Upper lobe of left lung (tissue), 6 donors: ENCODE measurements at places on chromosomes 11 and 22. TPM values are rescaled to one million over a fixed set of nuclear protein-coding genes. Genes with fewer than 3 reads are reported as not detected.
A peak's percentile ranks its signal among the peaks of the same experiment; 100 is the strongest.

DNA sequence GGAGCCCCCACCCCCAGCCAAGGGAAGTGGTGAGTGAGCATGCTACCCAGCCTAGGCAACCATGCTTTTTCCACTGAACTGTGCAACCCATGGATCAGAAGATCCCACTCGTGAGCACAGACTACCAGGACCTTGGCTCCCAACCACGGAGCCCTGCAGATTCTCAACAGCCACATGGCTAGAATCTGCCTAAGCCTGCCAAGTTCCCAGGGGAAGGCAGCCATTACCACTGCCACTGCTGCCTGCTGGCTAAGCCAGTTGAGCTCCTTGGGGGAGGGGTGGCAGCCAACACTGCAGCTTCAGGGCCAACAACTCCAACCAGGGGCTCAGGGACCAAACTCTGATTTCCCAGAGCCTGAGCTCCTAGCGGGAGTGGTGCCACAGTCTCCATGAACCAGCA is 195.8 kb downstream of the DLG2 start:
- DNase-seq: no peak
- no peaks in the 10 kb centered on the region for H3K36me3 ChIP-seq
- no peak overlapping the region for H3K27ac ChIP-seq
- H3K4me1 ChIP-seq: no peaks in the 10 kb centered on the region

GRCh38 chr11:12192794-12193514 is 82.6 kb downstream of the MICAL2 start:
- DNase-seq: no peak
- no peaks in the 10 kb centered on the region for H3K27me3 ChIP-seq
- H3K4me1 ChIP-seq: no peaks in the 10 kb centered on the region

- H3K4me1 ChIP-seq: no peaks in the 10 kb centered on the region
- H3K36me3 ChIP-seq: peaks cover 5% of the 10 kb centered on the region
- DNase-seq: no peak
- no peaks in the 10 kb centered on the region for H3K27me3 ChIP-seq
- H3K4me3 ChIP-seq: no peak overlapping the region
Measured at GRCh38 chr22:20408891-20409290, 14.9 kb downstream of the ZNF74 start.

DNA sequence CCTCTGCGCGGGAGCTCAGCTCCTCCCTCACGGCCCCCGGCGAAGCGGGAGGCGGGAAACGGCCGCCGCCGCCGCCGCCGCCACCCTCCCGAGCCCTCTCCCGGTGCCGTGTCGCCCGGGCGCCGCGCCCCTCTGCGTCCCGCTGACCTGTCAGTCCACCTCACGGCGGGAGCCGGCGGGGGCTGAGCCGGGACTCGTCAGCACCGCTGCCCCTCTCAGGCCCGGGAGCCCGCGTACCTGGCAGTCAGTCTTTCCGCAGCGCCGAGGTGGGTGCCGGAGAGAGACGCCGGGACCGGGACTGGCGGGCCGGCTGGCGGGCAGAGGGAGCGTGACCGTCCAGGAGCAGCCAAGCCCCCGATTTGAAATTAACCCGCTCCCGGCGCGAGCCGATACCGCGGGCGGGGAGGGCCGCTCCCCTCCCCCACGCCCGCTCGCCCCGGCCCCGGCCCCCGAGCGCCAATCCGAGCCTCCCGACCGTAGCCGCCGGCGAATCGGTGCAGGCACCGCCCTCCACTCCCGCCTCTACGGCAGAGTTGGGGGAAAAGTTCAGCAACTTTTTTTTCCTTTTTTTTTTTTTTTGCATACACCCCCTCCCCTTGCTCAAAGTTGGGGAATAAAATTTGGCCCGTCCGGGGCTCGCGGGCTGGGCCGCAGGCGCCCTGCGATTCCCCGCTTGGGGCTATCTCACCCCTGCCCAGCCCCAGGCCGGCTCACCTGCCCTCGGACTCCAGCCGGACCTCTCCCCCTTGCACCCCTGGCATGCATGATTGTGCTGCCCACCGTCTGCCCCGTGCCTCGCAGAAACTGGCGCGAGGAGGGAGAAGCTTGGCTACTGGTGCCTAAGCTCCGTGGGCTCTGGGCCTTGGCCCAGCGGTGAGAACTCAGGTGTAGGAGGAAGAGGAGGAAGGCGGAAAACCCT is 774 bp upstream of the E2F8 start:
- H3K4me3 ChIP-seq: peak overlapping the region; percentile 74
- H3K27ac ChIP-seq: no peak overlapping the region
- H3K36me3 ChIP-seq: no peaks in the 10 kb centered on the region
- H3K27me3 ChIP-seq: peaks cover 19% of the 10 kb centered on the region

DNA sequence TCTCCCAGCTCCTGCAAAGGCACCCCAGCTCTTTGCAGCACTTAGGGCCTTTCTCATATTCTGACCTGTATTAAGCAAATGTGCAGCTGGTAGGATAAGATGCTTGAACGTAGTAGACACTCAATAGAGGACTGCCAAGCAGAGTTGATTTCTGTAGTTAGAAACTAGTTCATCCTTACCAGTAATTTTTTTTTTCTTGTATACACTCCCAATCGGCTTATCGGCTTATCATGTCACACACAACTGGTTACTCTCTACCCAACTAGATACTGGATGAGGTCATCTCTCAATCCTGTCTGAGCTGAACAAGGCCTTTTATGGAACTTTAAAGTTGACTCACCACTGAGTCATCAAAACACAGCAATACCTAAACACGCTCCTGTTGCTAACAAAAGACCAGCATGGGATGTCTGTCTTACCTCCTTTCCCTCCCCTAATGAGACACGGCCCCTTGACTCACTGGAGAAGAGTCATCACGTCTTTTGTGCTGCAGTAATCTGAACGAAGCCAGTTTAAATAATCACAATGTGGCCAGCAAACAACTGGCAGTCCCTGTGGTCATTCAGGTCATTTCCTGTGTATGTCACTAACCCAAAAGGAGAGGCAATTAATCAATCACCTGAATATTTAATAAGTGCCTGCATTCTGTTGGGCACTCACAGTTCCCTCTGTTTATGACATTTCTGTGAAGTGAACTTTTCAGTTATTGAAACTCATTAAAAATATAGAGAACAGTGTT is 7.5 kb upstream of the WEE1 start:
- peaks cover 30% of the 10 kb centered on the region for H3K4me1 ChIP-seq
- H3K36me3 ChIP-seq: no peaks in the 10 kb centered on the region
- no peak for DNase-seq

Gene MYO7A
- total RNA-seq: 2.4 TPM

- peak overlapping the region; percentile 85 for H3K27ac ChIP-seq
- no peaks in the 10 kb centered on the region for H3K27me3 ChIP-seq
- peak; percentile 67 for DNase-seq
- no peaks in the 10 kb centered on the region for H3K36me3 ChIP-seq
- peaks cover 45% of the 10 kb centered on the region for H3K4me1 ChIP-seq
- peak overlapping the region; percentile 43 for H3K4me3 ChIP-seq
Measured at GRCh38 chr11:46338988-46339666, 8.1 kb upstream of the DGKZ start.

Gene CCDC87
- 4.2 TPM for total RNA-seq

DNA sequence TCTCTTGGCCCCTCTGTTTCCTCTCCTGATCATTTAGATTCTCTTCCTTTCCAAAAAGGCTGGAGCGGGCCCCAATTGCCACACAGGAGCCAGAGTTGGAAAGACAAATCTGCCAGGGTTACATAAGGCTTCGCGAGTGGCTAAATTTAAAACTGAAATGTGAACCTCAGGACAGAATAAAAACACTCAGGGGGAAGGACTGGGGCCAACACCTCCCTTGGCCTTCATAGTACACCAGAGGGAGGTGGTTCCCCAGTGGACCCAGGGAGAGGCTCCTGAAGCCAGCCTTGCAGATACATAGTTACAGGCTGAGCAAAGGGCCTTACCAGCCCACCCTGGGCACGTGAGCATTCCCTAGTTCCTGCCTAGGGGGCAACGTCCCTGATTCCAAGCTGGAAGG is 150.1 kb downstream of the MN1 start:
- H3K27me3 ChIP-seq: no peaks in the 10 kb centered on the region
- no peaks in the 10 kb centered on the region for H3K4me1 ChIP-seq
- no peak overlapping the region for H3K4me3 ChIP-seq
- no peak for DNase-seq
- no peaks in the 10 kb centered on the region for H3K36me3 ChIP-seq

Gene OR56A1
- total RNA-seq: not detected

GRCh38 chr11:92707173-92707619 is 262.3 kb upstream of the MTNR1B start:
- H3K27me3 ChIP-seq: no peaks in the 10 kb centered on the region
- H3K4me1 ChIP-seq: peaks cover 5% of the 10 kb centered on the region
- no peaks in the 10 kb centered on the region for H3K36me3 ChIP-seq
- H3K4me3 ChIP-seq: no peak overlapping the region

- DNase-seq: no peak
- no peaks in the 10 kb centered on the region for H3K36me3 ChIP-seq
- no peak overlapping the region for H3K4me3 ChIP-seq
Measured at GRCh38 chr11:1425439-1425838, 35.7 kb downstream of the BRSK2 start.

DNA sequence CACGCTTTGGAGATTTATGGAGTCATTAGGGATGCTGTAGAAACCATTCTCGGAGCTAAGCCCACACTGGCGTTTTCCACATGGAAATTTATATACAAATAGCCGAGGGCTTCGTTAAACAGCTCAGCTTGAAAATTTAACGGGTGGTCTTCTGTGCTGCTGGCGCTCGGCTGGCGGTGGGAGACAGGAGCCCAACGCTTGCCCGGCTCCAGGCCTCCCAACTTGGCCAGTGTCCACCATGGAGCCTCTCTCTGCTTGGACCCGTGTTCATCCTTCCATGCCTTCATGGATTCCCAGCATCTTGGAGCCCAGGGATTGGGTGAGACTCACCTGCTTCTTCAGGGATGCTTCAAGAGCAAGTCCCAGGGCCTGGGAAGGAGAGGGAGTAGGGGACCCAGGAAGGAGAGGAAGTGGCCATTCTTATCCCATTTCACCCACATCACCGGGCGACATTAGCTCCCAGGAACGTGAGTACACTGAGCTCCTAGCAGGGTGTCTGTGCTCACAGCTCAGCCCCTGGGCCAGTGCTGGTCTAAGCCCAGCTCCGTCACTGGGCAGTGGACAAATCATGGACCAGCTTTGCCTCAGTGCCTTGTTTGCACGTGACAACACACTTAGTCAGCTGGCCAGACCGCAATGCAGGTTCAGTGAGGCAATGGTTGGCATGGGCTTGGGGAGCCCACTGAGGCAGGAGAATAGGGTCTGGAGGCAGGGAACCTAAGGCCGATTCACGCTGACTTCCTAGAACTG is 944.3 kb downstream of the BRD1 start:
- no peak overlapping the region for H3K4me3 ChIP-seq
- no peaks in the 10 kb centered on the region for H3K4me1 ChIP-seq
- H3K27me3 ChIP-seq: no peaks in the 10 kb centered on the region
- no peak overlapping the region for H3K27ac ChIP-seq
- DNase-seq: peak; percentile 33

DNA sequence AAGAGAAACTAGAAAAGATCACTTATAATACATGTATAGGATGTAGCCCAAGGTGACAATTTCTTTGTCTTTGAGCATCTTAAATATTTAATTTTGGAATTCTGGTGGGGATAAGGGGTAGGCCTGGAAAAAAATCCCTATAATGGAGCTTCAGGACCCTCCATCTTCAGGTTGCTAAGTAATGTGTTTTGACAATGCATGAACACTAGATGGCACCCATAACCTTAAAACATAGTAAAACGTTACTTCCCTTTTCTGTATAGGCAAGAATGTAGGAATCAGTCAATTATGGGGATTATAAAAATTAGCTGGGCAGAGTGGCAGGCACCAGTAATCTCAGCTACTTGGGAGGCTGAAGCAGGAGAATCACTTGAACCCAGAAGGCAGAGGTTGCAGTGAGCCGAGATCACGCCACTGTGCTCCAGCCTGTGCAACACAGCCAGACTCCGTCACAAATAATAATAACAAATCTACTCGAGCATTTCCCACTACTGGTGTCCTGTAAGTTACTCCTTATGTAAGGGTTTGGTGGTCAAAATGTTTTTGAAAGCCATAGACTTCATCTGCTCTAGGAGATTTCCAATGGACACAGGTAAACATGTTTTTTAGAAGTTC is 541.9 kb upstream of the CCDC90B start:
- H3K4me1 ChIP-seq: no peaks in the 10 kb centered on the region
- no peak for DNase-seq
- H3K36me3 ChIP-seq: no peaks in the 10 kb centered on the region
- H3K4me3 ChIP-seq: no peak overlapping the region
- H3K27ac ChIP-seq: no peak overlapping the region

GRCh38 chr11:27421819-27422494 is 50.6 kb downstream of the LGR4 start:
- H3K27me3 ChIP-seq: no peaks in the 10 kb centered on the region
- H3K36me3 ChIP-seq: no peaks in the 10 kb centered on the region
- H3K4me3 ChIP-seq: no peak overlapping the region
- H3K4me1 ChIP-seq: peaks cover 9% of the 10 kb centered on the region
